ENCODE measurements at places on chromosomes 6 and 20.
A peak's percentile ranks its signal among the peaks of the same experiment; 100 is the strongest.

- peak; percentile 31 for DNase-seq
Observed at GRCh38 chr20:47125508-47125757, 230.8 kb downstream of the EYA2 start.

- no peak for DNase-seq
Observed at GRCh38 chr6:20440296-20440695, 38.6 kb downstream of the E2F3 start.

DNA sequence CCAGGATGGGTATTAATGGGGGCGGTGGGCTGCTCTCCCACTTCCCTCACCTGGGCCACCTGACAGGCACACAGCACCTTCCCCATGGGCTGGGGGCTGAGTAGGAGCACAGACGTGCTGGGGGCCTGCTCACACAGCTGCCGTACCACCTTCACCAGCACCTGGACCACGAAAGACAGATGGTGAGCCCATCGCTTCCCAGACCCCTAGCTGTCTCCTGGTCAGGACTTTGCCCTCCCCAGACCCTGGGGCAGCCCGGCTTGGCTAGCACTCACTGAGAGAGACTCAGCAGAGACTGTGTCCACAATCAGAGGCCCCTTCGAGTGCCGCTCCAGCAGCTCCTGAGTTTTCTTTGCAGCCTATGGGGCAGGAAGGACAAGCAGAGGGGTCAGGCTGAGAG is 12.0 kb downstream of the AARS2 start:
- DNase-seq = no peak

GRCh38 chr6:89992818-89993217 is 98.5 kb downstream of the GJA10 start:
- peak; percentile 71 for DNase-seq

GRCh38 chr6:35474942-35475570 is 6.9 kb downstream of the RPL10A start:
- no peak for DNase-seq

DNA sequence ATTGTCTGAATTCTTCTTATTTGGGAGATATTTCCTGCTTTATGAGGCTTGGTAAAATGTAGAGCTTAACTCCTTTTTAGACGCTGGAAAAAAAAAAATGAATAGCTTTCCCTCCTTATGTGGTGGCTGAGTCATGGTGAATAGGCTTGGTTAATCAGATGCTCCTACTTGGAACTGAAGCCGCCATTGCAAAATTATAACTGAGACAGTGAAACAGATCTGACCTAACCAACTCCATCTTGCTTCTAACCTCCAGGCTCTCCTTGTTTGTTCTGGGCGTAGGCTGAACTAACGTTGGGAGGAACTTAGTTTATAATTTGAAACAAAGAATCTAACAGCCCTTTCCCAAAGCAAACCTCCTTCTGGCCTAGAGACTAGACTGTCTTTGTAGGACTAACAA is 43.2 kb upstream of the PLCB4 start:
- no peak for DNase-seq
